Fibroblast of skin of right biceps (primary cell): ENCODE measurements at places on chromosomes 16 and 17.

- DNase-seq: no peak
Measured at GRCh38 chr17:33874617-33875060, 380.4 kb upstream of the CCL2 start.

GRCh38 chr17:50225701-50226240 lies 24.3 kb upstream of the COL1A1 start:
- no peak for DNase-seq

GRCh38 chr17:76534831-76535732 lies 2.4 kb downstream of the CYGB start:
- DNase-seq: no peak

GRCh38 chr17:31248986-31249834 lies 47.8 kb downstream of the OMG start:
- DNase-seq: peak; percentile 87

GRCh38 chr17:45184144-45184543 lies 22.5 kb downstream of the HEXIM2 start:
- no peak for DNase-seq

- no peak for DNase-seq
Measured at GRCh38 chr17:44144966-44145739, 3.4 kb downstream of the HROB start.

GRCh38 chr17:80772906-80773242 lies 218.8 kb upstream of the CHMP6 start:
- no peak for DNase-seq

GRCh38 chr16:1034230-1035065 lies 38.1 kb upstream of the SSTR5 start:
- no peak for DNase-seq

DNA sequence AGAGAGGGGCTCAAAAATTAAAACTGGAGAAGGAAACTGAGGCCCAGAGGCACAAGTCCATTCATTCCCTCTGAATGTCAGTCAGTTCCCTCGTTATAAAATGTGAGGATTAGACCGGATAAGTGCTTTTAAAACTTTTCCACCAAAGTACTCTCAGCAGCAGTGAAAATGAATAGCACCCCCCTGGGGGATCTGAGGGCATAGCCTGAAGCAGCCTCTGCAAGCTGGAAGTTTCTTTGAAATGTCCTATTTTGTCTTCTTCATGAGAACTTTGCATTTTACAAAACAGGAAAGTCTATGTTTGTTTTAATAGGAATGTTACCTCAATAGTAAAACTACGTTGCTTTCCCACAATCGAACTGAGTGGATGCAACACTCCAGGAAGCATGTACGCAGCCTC lies 273.0 kb downstream of the CEP112 start:
- no peak for DNase-seq

GRCh38 chr17:28426081-28426519 lies 20.1 kb upstream of the SLC46A1 start:
- no peak for DNase-seq

DNA sequence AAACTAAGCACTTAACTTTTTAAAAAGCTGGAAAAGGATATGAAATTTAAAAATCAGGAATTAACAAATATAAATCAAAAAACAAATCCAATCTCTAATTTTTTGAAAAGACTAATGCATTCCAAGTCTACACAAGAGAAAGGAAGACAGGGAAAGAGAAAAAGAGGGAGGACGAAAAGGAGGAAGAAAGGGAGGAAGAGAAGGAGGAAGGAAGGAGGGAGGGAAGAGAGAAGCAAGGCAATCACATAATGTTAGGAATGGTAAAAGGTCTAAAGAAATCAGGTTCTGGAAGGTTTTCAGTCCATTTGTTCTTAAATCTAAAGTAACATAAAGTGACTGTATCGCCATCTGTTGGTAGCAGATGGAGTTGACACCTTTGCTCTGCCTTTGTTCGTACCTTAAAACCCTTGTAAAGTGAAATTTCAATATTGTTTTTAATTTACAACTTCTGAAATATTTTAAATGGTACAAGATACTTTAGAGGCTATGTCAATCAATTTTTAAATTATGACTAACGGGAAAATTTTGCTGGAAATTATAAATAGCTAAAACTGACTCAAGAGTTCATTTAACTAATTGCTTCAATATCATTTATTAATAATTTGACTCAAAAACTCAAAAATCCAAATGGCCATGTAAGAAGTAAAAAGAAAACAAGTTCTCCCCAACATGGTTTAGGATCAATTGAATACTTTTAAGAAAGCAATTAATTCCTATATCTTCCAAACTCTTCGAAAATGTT lies 20.4 kb upstream of the CDYL2 start:
- DNase-seq: peak; percentile 47

DNA sequence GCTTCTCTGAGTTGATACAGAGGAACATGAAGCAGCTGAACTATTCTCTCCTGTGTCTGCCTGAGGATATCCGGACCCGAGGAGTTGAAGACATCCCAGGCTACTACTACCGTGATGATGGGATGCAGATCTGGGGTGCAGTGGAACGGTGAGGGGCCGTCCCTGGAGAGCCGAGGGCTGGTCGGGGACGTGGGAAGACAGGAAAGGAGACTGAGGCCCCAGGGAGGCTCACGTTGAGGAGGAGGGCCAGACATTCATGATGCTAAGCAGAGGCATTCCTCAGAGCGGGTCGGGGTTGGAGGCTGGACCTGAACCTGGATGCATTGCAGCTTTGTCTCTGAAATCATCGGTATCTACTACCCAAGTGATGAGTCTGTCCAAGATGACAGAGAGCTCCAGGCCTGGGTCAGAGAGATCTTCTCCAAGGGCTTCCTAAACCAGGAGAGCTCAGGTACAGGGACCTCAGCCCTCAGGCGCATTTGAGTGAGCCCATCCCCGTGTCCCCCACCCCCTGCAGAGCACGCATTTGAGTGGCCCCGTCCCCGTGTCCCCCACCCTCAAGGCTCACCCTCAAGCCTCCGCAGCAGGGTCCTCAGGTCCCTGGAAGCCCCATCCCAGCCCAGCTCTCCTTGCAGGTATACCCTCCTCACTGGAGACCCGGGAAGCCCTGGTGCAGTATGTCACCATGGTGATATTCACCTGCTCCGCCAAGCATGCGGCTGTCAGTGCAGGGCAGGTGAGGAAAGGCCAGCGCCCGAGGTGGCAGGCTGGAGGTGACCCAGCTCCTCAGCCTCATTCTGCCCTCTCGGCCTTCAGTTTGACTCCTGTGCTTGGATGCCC lies 8.3 kb downstream of the ALOX15B start:
- no peak for DNase-seq

GRCh38 chr16:72220875-72221629 lies 49.1 kb upstream of the PMFBP1 start:
- no peak for DNase-seq

DNA sequence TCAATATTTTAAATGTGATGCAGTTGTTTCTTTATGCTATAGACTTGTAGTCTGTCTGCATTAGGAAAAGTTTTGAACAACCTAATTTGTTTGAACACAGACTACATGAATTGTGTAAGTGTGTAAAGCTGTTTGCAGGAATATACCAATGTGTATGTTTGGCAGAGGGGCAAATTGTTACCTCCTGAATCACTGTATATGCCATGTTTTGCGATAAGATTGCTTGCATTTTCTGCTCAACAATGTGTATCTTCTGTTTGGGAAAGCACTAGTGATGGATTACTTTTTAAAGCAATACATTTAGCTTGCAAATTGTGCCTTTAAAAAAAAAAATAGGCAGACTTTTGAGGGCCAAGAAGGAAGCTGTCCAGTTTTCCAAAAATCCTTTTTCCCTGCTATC lies 14.6 kb downstream of the RBBP6 start:
- DNase-seq: no peak

- DNase-seq: no peak
Measured at GRCh38 chr17:31318851-31319661, 2.4 kb downstream of the EVI2A start.

DNA sequence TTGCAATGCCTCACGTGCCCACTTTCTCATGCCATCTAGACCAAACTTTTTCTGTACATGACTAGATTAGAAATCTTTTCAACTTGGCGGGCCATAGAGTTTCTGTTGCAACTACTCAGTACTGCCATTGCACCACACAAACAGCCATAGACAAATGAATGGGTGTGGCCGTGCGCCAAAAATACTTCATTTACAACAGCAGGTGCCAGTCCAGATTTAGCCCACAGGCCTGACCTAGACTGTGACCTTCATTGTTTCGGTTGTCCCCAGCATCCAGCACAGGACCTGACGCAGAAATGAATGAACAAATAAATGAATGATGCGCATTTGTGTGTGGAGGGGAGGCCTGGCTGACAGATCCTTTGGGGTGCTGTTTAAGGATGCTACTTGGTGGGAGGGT lies 14.3 kb upstream of the PDK2 start:
- no peak for DNase-seq

- DNase-seq: no peak
Measured at GRCh38 chr17:17107891-17108431, 65.7 kb downstream of the MPRIP start.

GRCh38 chr16:76370344-76370743 lies 93.1 kb downstream of the CNTNAP4 start:
- DNase-seq: no peak

- DNase-seq: peak; percentile 66
Measured at GRCh38 chr16:396605-397004, 394 bp upstream of the NME4 start.

DNA sequence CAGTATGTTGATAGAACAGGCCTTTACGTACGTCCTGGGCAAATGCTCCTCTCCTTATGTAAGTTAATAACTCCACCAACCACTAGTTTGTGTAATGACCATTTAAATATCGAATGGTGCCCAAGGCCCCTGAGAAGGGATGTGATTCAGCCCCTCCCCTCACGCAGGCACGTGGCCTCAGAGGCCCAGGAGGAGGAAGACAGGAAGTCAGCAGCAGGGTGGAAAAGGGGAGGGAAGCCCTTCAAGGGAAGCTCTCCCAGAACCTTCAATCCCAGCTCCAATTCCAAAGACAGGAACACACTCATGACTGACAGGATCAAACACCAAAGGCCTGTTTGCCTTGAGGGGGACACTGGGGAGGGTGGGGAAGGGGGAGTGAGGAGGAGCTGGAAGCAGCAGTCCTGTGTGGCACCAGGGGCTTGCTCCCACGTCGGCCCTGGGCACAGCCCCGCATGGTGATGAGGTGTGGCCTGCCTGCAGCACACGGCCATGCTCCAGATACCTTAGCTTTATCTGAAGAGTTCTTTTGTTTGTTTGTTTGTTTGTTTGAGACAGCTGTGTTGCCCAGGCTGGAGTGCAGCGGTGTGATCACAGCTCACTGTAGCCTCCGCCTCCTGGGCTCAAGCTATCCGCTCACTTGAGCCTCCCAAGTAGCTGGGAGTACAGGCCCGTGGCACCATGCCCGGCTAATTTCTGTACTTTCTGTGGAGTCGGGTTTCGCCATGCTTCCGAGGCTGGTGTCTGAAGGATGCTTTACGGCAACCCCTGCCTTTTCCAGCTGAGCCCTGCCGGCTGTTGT lies 105.0 kb downstream of the ZNF778 start:
- peak; percentile 78 for DNase-seq

DNA sequence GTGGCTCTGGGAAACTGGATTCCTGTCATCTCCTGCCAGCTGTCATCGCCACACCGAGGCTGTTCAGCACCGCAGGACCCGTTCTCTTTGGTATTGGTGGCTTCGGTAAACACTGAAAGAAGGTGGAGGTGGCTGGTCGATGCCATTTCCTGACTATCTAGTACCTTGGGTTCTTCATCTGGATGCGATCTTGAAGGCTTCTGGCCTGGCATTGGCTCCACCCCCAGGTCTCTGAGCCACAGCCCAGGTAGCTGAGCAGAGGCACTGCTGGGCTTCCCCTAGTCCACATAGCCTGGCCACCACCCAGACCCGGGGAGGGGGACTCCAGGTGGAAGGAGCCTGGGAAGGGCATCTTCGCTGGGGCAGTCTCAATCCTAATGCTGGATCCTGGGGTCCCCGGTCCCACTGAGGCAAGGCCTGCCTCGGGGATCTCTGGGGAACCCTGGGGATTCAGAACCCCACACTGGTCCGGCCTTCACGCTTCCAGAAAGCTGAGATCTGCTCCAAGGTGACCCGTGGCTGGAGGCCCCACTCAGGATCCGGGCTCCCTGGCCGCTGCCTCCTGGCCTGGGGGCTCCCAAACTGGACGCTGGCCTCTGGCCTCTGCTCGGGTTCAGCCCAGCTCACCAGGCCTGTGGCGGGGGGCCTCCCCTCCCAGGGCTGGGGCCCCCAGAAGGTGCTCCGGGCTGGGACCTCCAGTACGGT lies 1.8 kb downstream of the C16orf54 start:
- DNase-seq: no peak

DNA sequence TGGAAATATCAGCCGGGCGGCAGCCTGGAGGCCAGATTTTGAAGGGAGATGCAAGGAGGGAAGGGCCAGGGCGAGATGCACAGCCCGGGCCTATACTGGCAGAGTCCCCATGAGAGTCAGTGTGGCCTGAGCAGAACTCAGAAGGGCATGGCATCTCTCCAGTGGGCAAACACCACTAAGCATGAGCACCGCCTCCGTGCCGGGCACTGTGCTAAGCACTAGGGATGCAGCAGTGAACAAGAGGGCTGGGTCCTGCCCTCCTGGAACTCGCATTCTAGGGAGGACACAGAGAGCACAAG lies 33.5 kb downstream of the TK2 start:
- no peak for DNase-seq

DNA sequence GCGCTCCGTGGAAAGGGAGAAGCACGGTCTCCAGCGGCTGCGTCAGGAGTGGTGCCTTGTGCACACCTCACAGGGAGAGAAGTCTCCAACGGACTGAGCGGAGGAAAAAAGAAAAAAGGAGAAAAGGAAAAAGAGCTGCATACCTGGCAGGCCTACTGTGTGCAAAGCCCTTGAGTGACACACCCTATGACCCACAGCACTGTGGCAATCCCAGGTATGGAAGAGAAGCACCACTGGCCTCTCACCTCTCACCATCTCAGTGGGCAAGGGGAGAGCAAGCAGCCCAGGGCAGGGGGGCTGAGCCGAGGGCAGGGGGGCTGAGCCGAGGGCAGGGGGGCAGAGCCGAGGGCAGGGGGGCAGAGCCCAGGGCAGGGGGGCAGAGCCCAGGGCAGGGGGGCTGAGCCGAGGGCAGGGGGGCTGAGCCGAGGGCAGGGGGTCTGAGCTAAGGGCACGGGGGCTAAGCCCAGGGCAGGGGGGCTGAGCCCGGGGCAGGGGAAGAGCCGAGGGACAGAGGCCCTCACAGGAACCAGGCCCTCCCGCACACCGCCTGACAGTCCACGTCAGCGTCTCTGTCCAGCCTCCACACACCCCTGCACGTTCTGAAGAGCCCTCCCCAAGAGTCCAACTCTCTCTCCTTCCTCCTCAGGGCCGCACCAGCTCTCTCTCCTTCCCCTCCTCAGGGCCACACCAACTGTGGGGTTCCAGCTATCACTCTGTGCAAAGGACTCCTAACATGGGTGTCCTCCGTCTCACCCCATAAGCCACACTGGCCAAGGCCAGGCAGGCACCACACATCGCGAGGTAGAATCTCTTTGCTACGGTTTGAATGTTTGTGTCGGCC lies 105.8 kb downstream of the ZNF778 start:
- DNase-seq: no peak

GRCh38 chr16:85334718-85335583 lies 222.7 kb upstream of the CIBAR2 start:
- no peak for DNase-seq
